Stimulated activated CD4-positive, alpha-beta T cell treated with anti-CD3 and anti-CD28 coated beads, Interleukin-4, amount 100 ng/mL, for 1 hour (primary cell): ENCODE measurements at places on chromosomes 12 and 14.

- no peak for DNase-seq
These were observed 2.6 kb downstream of the PCK2 start for GRCh38 chr14:24096545-24097181.

DNA sequence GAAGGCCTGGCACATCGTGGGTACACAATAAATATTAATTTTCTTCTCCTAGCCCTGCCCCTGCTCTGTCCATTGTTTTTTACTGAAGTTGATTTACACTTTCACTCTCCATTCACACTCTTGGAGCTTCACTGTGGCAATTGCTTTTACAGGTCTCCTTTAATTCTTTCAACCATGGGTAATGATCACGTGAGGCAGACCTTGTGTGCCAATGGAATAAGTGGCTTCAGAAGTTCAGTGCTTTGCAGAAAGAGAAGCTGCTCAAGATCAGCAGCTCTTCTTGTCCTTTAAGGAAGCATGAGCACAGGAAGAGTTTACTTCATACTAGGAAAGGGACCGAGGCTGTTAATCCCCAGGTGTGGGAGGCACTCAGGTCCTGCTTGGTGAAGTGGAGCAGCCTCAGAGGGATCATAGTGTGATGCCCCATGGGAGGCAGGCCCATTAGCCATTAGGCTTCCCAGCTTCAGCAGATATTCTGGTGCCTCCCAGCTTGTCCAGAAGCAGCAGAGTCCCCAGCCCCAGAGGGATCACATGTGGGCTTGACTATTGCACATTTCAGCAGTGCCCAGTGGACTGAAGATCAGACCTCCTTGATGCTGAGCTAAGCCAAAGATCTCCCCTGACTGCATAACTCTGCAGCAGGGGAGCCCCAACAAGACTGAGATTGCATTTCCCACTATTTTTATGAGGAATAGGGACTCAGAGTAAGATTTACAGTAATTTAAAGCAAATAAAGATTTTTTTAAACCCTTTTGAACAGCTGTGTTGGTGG is 5.0 kb upstream of the SLC35F4 start:
- DNase-seq = no peak

DNA sequence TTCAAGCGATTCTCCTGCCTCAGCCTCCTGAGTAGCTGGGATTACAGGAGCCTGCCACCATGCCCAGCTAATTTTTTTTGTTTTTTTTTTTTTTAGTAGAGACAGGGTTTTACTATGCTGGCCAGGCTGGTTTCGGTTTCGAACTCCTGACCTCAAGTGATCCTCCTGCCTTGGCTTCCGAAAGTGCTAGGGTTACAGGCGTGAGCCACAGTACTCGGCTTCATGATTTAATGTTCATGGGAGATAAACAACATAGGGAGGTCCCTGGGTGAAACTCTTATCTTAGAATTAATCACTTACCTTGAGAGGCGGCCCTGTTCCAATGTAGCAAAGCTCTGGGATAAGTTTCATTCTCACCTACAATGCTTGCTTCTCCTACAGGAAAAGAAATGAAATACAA is 48.3 kb downstream of the SEL1L start:
- DNase-seq = no peak

GRCh38 chr12:58540480-58541299 is 379.6 kb downstream of the LRIG3 start:
- no peak for DNase-seq

DNA sequence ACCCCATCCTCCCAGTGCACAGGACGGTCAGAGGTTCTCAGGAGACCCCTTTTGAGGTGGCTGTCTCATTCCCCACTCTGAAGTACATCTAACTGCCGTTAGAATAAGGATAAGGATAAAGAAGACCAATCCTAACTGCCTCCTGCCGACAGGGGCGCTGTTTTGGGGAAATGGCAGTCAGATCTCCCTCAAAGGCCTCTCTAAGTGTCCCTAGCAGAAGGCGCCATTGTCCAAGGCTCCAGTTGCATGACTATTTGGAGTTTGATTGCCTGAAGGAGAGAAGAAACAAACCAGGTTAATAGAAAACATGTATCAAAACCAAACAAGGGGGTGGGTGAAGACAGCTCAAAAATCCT is 29.1 kb upstream of the KLRB1 start:
- DNase-seq = no peak

DNA sequence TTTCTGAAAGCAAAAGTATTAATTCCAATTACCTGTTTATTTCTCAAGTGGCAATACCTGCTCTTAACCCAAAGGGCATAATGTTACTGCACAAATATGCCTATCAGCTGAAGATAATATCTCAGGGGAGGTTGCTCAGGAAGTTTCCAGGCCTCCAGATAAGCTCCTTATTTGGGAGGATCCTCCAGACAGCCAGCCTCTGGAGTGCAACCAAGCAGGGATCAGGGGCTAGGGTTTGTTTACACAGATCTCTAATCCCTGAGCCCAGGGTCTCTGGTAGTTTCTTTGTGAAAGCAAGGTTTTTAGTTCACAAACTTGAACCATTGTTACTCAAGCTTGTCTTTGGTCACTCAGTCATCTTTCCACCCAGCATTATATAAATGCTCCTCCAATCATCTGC is 124.4 kb downstream of the SLC38A4 start:
- no peak for DNase-seq

- no peak for DNase-seq
These were observed 38.0 kb downstream of the CHST11 start for GRCh38 chr12:104494793-104495158.

- no peak for DNase-seq
These were observed 29.9 kb downstream of the SLC41A2 start for GRCh38 chr12:104928036-104928745.

GRCh38 chr12:47977046-47977771 is 13.8 kb downstream of the TMEM106C start:
- no peak for DNase-seq

GRCh38 chr14:51337520-51337919 is 97.5 kb downstream of the TMX1 start:
- DNase-seq = no peak

GRCh38 chr12:1948883-1949282 is 30.4 kb upstream of the CACNA2D4 start:
- DNase-seq = no peak

GRCh38 chr12:26269562-26270284 is 74.3 kb downstream of the SSPN start:
- DNase-seq = no peak

GRCh38 chr12:40127408-40127807 is 21.5 kb upstream of the SLC2A13 start:
- DNase-seq = no peak

DNA sequence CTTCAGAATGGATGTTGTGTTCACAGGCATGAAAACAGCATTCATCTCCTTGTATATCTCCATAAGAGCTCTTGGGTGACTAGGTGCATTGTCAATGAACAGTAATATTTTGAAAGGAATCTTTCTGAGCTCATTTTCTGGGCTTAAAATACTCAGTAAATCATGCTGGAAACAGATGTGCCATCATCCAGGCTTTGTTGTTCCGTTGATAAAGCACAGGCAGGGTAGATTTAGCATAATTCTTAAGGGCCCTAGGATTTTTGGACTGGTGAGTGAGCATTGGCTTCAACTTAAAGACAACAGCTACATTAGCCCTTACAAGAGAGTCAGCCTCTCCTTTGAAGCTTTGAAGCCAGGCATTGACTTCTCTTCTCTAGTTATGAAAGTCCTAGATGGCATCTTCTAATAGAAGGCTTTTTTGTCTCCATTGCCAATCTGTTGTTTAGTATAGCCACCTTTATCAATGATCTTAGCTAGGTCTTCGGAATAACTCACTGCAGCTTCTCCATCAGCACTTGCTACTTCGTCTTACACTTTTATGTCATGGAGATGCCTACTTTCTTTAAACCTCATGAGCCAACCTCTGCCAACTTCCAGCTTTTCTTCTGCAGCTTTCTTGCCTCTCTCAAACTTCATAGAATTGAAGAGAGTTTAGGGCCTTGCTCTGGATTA is 79.6 kb upstream of the PSMA6 start:
- no peak for DNase-seq

DNA sequence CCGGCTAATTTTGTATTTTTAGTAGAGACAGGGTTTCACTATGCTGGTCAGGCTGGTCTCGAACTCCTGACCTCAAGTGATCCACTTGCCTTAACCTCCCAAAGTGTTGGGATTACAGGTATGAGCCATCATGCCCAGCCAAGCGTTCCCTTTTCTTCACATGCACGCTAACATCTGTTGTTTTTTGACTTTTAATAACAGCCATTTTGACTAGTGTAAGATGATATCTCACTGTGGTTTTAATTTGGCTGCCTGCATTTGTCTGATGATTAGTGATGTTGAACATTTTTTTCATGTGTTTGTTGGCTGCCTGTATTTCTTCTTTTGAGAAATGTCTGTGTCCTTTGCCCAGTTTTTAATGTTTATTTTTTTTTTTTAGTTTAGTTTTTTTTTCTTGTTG is 10.2 kb upstream of the YARS2 start:
- DNase-seq = no peak

GRCh38 chr12:71157601-71158233 is at the start of gene TSPAN8:
Gene TSPAN8, minus strand, starts transcription at chr12:71157999. Its CDS starts 321 bp downstream, at chr12:71157678.
- no peak for DNase-seq

DNA sequence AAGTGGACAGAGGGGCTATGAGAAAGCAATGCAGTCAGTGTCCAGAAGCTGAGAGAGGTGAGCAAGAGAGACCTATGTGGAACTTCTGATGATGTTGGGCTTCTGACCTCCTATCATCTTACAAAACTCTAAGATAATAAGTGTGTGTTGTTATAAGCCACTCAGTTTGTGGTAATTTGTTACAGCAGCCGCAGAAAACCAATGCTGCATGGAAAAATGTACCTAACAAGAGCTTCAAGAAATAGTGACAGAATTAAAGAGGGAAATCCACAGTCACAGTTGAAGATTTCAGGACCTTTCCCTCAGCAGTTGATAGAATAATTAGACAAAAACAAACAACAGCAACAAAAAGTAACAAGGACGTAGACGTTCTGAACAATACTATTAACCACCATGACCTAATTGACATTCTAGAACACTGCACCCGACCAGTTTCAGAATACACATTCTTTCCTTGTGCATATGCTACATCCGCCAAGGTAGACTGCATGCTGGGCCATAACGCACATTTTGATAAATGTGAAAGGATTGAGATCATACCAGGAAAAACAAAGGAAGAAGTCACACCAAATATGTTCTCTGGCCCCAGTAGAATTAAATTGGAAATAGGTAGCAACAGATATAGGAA is 1.8 kb upstream of the EVL start:
- no peak for DNase-seq

DNA sequence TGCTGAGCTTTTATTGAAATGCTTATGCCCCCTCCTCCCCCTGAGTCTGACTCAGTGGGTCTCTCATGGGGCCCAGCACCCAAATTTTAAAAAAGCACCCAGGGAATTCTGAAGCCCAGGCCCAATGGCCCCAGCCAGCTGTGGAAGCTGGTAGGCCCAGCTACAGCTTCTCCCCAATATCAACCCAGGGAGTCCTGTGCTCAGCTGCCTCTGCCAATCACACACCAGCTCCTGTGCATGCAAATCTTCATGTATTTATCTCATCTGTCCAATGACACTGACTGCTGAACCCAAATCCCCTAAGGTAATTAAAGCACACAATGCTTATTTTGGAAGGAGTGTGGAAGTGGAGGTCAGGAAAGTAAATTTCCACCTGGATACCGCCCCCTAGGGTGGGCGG is 76.3 kb downstream of the CCDC88C start:
- no peak for DNase-seq

DNA sequence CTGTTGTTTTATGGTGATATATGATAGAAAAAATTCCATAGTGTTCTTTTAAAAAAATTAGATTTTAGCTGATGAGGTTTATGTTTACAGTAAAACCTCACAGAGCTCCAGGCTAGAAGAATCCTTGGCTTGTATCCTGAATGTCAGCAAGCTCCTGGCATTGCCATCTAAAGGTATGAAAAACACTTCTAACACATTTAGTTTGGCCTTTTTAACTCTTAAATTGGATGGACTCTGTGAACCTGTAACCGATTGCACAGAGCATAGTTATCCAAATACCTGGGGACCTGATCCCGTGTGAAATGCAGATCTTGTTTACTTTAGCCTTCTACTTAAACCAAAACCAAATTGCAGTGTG is 241.1 kb upstream of the DCN start:
- no peak for DNase-seq

DNA sequence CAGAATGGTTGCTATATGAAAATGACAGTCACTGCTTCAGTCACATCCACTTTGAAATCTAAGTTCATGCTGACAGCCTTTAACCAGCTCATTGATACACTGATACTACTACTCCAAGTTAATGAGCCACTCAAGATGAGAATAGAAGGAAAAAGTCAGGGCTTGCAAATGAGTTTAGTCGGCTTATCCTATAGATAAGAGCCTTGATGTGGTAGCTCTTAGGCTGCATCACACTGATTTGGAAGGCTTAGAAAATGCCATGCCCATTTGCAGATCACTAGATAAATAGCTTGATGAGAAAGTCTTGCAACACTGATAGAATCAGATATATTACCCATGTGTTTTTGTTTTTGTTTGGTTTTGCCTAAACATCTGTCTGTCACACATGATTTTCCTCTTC is 251.4 kb upstream of the ATXN7L3B start:
- no peak for DNase-seq

GRCh38 chr14:91654836-91655235 is 77.0 kb downstream of the CATSPERB start:
- no peak for DNase-seq

DNA sequence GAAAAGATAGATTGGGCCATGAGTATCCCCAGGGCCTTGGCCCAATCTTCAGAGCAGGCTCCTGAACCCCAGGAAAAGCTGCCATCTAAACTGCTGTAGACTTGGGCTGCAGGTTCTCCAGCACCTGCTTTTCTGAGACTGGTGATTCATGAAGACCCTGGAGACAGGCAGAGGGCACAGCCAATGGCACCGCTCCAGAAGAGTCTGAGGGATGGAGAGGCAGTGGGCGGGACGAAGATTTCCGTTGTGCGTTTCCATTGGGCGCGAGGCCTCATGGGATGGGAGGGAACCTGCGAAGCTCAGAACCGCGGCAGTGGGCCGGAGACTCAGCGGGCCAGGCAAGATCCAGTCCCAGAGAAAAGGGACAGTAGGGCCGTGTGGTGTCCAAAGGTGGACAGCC is 375.1 kb downstream of the IPO8 start:
- no peak for DNase-seq

DNA sequence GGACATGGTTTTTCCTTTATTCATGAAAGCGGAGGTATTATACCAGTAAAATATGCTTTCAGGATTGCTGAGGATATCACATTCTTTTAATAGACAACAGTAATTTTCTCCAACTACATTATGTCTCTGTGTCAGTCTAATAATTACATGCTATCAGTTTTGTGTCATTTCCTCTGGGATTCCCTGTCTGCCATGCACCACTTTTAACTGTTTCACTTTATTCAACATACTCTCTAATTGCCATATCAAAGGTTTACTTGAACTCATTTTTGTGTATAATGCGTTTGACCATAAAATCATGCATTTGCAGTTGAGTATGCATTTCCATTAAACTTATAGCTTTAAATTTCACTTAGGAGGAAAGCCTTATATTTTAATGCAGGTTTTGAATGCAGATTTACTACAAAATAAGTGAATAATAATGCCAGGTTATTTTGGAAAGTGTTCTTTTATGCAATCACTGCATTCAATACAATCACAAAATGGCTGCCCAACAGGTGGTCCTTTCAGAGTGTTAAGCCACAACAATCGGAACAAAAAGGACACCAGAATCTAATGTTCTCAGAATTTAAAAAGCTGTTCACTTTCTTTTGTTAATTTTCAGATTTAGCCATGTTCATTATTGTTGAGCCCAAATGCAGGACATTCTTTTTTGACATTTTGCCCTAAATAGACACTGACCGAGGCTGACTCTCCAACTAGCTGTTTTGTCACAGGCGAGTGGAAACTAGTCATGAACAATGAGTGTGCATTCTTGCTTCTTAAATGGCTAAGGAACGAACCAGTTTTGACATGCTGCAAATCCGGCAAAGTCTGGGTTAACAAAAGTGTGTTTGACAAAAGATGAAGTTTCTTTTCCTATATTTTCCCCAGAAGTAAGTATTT is 40.9 kb downstream of the MBIP start:
- no peak for DNase-seq
